HFF-Myc (cell line): ENCODE measurements at places on chromosomes 12 and 14.

GRCh38 chr12:51972849-51973273, 21.4 kb downstream of the ACVR1B start:
- no peak for DNase-seq

DNA sequence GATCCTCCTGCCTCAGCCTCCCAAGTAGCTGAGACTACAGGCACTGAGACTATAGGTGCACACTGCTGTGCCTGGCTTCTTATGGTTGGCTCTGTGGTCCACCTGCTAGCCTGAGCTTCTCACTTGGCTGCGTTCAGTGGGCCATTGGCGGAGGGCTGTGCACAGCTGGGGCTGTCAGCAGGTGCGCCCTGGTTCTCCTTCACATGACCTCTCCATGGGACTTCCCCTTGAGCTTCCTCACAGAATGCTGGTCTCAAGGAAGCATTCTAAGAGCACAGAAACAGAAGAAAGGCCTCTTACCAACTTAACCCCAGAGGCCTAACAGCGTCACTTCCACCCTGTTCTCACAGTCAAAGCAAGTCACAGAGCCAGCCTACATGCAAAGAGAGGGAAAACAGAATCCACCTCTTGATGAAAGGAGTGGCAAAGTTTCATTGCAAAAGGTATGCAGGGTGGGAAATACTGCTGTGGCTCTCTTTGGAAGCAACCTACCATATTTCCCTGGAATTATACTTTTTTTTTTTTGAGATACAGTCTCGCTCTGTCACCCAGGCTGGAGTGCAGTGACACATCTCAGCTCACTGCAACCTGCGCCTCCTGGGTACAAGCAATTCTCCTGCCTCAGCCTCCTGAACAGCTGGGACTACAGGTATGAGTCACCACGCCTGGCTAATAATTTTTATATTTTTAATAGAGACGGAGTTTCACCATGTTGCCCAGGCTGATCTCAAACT, 9.3 kb downstream of the RILPL2 start:
- no peak for DNase-seq

GRCh38 chr14:88993946-88994345, 169.5 kb downstream of the TTC8 start:
- DNase-seq, result no peak

DNA sequence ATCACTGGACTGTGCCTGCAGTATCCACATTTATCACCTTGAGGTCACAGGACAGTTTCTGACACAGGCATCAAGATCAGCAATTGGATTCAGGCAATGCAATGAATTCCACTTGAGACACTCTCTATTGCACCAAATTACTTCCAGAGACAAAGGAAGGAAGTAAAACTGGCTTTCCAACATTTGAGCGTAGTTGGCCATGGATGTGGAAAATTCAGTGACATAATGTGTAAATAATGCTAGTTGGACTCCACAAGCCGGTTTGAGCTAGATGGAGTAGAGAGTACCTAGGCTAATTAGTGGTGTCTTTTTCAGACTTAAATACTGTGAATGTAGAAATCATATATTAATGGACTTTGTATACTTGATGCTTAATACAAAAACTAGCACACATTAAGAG, 168.3 kb upstream of the SYT1 start:
- no peak for DNase-seq

GRCh38 chr12:105980533-105980932, 158.2 kb downstream of the NUAK1 start:
- no peak for DNase-seq

DNA sequence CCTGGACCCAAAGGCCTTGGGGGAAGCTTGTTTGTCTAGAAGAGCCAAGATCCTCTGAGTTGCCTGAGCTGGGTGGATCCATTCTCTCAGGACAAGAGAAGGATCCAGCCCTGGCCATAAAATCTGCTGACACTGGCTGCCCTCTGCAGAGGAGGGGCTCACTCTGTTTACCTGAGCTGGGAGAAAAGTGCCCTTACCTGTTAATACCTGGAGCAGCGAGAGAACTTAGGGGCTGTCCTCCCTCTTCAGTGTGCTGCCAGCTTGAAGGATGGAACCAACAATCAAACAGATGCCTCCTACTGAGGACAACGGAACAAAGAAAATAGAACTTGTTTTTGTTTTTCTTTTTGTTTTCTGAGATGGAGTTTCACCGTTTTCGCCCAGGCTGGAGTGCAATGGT, 7.3 kb upstream of the KRT7 start:
- DNase-seq, result no peak

- no peak for DNase-seq
Measured at GRCh38 chr12:48276621-48277020, 73.5 kb upstream of the OR10AD1 start.

- no peak for DNase-seq
Measured at GRCh38 chr14:102479777-102480176, 29.8 kb downstream of the ANKRD9 start.

DNA sequence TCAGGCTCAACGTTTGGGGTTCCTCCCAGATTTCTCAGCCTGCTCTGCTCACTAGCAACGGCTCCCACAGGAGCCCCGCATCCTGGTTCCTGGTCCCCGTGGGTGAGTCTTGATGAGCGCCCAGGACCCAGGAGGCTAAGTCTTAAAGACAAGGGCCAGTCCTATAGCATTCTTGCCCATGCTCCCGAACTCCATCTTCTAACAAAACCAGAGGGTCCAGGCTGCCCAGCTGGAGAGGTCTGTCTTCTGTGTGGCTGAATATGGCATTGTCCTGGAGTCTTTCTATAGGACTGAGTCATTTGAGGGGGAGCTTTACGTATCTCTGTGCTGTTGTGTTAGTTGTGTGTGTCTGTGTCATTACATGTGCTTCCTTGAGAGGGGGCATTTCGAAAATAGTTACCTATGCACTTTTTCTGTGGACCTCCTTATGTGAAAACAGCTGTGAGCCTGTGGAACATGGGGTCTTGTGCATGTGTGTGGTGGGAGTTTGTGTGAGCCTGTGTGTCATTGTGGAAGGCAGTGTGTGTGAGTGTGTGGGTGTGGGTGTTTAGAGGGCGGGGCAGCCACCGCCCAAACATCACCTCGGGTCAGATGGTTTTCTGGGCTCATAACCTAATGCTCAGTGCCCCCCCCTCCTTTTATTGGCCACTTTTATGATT, 9.1 kb upstream of the TBX5 start:
- no peak for DNase-seq

- no peak for DNase-seq
Measured at GRCh38 chr14:90344331-90345238, 12.8 kb upstream of the NRDE2 start.

- no peak for DNase-seq
Measured at GRCh38 chr12:130459916-130460315, 122.2 kb downstream of the PIWIL1 start.

DNA sequence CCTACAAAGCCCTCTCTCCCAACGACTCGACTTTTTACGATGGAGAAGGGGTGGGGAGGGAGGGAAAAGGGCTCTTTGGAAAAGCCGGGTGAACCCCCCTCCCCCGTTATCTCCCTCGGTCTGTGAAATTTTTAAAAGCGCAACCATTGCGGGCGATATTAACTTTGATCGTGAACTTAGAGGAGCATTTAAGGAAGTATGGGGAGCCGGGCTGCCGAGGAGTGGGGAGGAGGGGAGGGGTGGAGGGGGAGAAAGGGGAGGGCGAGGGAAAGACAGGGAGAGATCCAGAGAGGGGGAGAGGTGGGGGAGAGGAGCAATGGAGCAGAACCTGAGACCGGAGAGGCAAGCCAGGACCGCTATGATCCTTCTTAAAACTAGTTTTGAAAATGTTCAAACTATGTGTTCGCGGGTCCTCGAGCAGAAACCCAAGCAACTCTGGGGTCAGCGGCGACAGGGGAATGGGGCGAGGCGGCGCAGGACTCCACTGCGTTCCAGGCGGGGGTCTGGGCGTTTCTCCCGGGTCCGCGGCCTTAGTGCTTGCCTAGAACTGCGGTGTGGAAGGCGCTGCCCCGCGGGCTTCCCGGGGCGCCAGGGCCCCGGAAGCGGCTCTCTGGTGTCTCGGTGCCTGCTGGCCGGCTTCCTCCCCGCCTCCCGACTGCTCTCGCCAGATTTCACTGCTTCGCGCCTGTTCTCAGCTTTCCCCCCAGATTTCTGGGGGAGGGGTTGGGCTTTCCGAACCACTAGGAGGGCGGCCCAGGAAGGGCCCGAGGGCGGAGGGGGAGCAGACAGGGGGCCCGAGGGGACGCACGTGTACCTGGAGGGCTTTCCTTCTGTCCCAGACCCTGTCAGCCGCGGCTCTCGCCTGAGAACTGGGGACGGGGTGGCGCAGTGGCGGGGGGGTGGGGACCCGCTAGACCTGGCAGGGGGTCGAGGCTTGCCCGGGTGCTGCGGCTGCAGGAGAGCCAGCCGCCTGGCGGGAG, at the start of gene HOTAIR:
Gene HOTAIR (minus strand): TSS at position 871 of the 980 bp plus-strand sequence.
- no peak for DNase-seq

DNA sequence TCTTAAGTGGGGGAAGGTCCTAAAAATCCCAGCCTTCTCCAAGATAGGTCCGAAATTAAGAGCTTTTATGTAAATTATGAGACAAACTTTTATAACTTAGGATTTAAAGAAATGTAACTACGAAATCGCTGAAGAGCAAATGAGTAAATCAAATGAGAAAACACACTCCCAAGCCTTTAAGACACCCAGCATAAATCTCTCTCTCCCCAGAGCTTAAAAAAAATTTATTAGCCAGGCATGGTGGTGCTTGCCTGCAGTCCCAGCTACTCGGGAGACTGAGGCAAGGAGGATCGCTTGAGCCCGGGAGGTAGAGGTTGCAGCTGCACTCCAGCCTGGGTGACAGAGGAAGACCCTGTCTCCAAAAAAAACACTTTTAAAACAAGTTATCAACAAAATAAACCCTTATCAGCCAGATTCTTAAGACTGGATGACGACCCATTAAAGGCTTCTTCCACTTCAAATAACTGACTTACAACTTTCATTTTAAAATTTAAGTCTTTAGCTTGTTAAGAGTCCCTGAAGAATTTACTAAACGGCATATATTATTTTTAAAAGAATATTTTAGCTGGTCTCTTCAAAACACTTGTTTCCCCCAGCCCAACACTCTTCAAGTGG, 3.2 kb downstream of the PTGES3 start:
- DNase-seq, result no peak

DNA sequence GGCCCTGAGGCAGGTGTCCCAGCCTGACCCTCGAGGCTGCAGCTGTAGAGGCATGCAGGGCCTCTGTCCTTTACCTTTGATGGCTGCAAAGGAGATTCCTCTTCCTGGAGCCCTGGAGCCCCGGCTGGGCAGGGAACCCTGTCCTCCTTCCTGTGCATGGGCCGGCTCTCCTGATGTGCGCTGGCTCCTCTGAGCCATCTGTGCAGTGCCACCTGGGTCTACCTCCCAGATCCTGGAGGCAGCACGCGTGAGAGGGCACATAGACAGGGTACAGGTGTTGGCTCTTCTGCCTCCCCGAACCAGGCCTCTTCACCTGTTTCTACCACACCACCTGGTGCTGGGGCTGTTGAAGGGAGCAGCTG, 115.1 kb downstream of the BEGAIN start:
- DNase-seq, result no peak
